A549 treated with GW870086 at 1 μM for 4 hours (cell line): ENCODE measurements at places on chromosomes 3 and 15. TPM values are rescaled to one million over a fixed set of nuclear protein-coding genes. Genes with fewer than 3 reads are reported as not detected.

Gene LRRC15
- total RNA-seq: 0.20 to 0.29 TPM (median 0.21 TPM) in 5 replicates

Gene MYO5C
- 5.9 to 7.8 TPM (median 7.4 TPM) in 5 replicates for total RNA-seq

Gene SCG3
- 0.07 to 0.08 TPM in 2 of 5 replicates, not detected in the others for total RNA-seq

Gene MB21D2
- 4.9 to 5.8 TPM (median 5.6 TPM) in 5 replicates for total RNA-seq

Gene CCDC191
- 1.2 to 2.0 TPM (median 1.7 TPM) in 5 replicates for total RNA-seq

Gene THSD4
- 19.4 to 29.2 TPM (median 26.4 TPM) in 5 replicates for total RNA-seq

Gene UROC1
- not detected in 5 replicates for total RNA-seq

Gene MESP1
- total RNA-seq: 1.7 to 7.3 TPM (median 5.2 TPM) in 5 replicates

Gene REC114
- total RNA-seq: not detected in 5 replicates

Gene ADCY5
- 0.34 to 0.81 TPM (median 0.43 TPM) in 5 replicates for total RNA-seq

Gene AGBL1
- not detected in 5 replicates for total RNA-seq

Gene GPR149
- not detected in 5 replicates for total RNA-seq

Gene PRSS50
- not detected in 5 replicates for total RNA-seq

Gene MCF2L2
- 0.07 to 0.55 TPM (median 0.13 TPM) in 4 of 5 replicates, not detected in the other for total RNA-seq

Gene KIF23
- total RNA-seq: 70.2 to 83.9 TPM (median 78.2 TPM) in 5 replicates

Gene MKRN2OS
- not detected in 5 replicates for total RNA-seq

Gene ADAM10
- total RNA-seq: 81.1 to 131 TPM (median 127 TPM) in 5 replicates

Gene CACNA1D
- 0.61 to 1.2 TPM (median 0.85 TPM) in 5 replicates for total RNA-seq

Gene HHLA2
- 0.08 to 0.21 TPM in 2 of 5 replicates, not detected in the others for total RNA-seq

Gene TARS3
- total RNA-seq: 6.9 to 8.7 TPM (median 7.8 TPM) in 5 replicates

Gene KCNAB1
- total RNA-seq: not detected in 5 replicates

Gene HRG
- total RNA-seq: not detected in 5 replicates

Gene RFX7
- total RNA-seq: 8.1 to 14.8 TPM (median 13.3 TPM) in 5 replicates

Gene KNSTRN
- 45.0 to 50.7 TPM (median 48.6 TPM) in 5 replicates for total RNA-seq

Gene SEMA6D
- total RNA-seq: not detected in 5 replicates

Gene NPAP1
- total RNA-seq: not detected in 5 replicates

Gene PLSCR2
- total RNA-seq: not detected in 5 replicates

Gene TM6SF1
- total RNA-seq: 0.09 to 0.35 TPM (median 0.11 TPM) in 4 of 5 replicates, not detected in the other

Gene NR2F2
- total RNA-seq: 20.4 to 27.9 TPM (median 25.4 TPM) in 5 replicates

Gene GALNT15
- total RNA-seq: 0.05 to 0.10 TPM (median 0.07 TPM) in 4 of 5 replicates, not detected in the other

Gene IL20RB
- 0.58 to 1.5 TPM (median 0.93 TPM) in 5 replicates for total RNA-seq

Gene CPNE4
- total RNA-seq: 3.8 to 6.8 TPM (median 6.0 TPM) in 5 replicates

Gene GOLGA6A
- 0.06 to 0.16 TPM (median 0.09 TPM) in 5 replicates for total RNA-seq

Gene SLC51B
- 17.5 to 21.2 TPM (median 19.5 TPM) in 5 replicates for total RNA-seq

Gene CIB2
- 22.9 to 30.2 TPM (median 28.6 TPM) in 5 replicates for total RNA-seq

Gene NECTIN3
- total RNA-seq: 15.5 to 26.0 TPM (median 22.9 TPM) in 5 replicates

Gene BUB1B
- 25.4 to 30.8 TPM (median 28.2 TPM) in 5 replicates for total RNA-seq

Gene IL5RA
- 0.10 TPM in 1 of 5 replicates, not detected in the others for total RNA-seq

Gene SCAANT1
- total RNA-seq: not detected in 5 replicates

Gene FBXL22
- 0.09 to 0.33 TPM (median 0.17 TPM) in 5 replicates for total RNA-seq

Gene ADGRG7
- not detected in 5 replicates for total RNA-seq

Gene LTK
- total RNA-seq: 0.03 to 0.43 TPM (median 0.10 TPM) in 4 of 5 replicates, not detected in the other

Gene PP2D1
- total RNA-seq: not detected in 5 replicates

Gene PCSK6
- total RNA-seq: 8.8 to 12.0 TPM (median 11.1 TPM) in 5 replicates

Gene TAGLN3
- not detected in 5 replicates for total RNA-seq

Gene AP3B2
- 0.47 to 1.0 TPM (median 0.68 TPM) in 5 replicates for total RNA-seq

Gene UCN2
- total RNA-seq: 8.0 to 10.3 TPM (median 8.5 TPM) in 5 replicates

Gene EPHB3
- total RNA-seq: 0.08 to 0.77 TPM (median 0.32 TPM) in 5 replicates

Gene ADAMTS7
- total RNA-seq: 4.8 to 7.8 TPM (median 6.2 TPM) in 5 replicates

Gene EXOSC7
- 42.9 to 49.4 TPM (median 44.5 TPM) in 5 replicates for total RNA-seq

Gene WDR72
- total RNA-seq: 4.9 to 7.1 TPM (median 6.7 TPM) in 5 replicates

Gene ARPIN
- total RNA-seq: 8.5 to 13.6 TPM (median 12.6 TPM) in 5 replicates

Gene XCR1
- total RNA-seq: not detected in 5 replicates

Gene DOCK3
- 0.27 to 0.39 TPM (median 0.35 TPM) in 5 replicates for total RNA-seq

Gene PLCH1
- 0.90 to 1.1 TPM (median 0.97 TPM) in 5 replicates for total RNA-seq

Gene ATP2B2
- total RNA-seq: 0.07 to 0.11 TPM (median 0.09 TPM) in 5 replicates

Gene GPR62
- not detected in 5 replicates for total RNA-seq

Gene COLQ
- 0.23 to 0.65 TPM (median 0.26 TPM) in 5 replicates for total RNA-seq
